ENCODE measurements at places on chromosomes 7 and 10. TPM values are rescaled to one million over a fixed set of nuclear protein-coding genes. Genes with fewer than 3 reads are reported as not detected.

Gene PNLIP
- total RNA-seq: not detected

GRCh38 chr7:46871516-46871915 lies 710.4 kb downstream of the TNS3 start:
- H3K27ac ChIP-seq: no peak overlapping the region
- no peak for DNase-seq
- no peak overlapping the region for H3K4me3 ChIP-seq
- H3K36me3 ChIP-seq: no peaks in the 10 kb centered on the region
- H3K4me1 ChIP-seq: no peaks in the 10 kb centered on the region
- no peaks in the 10 kb centered on the region for H3K27me3 ChIP-seq

Gene PRTFDC1
- 7.6 TPM for total RNA-seq

- H3K36me3 ChIP-seq: no peaks in the 10 kb centered on the region
- DNase-seq: no peak
- H3K4me3 ChIP-seq: no peak overlapping the region
- H3K27ac ChIP-seq: no peak overlapping the region
- peaks cover 28% of the 10 kb centered on the region for H3K4me1 ChIP-seq
- no peaks in the 10 kb centered on the region for H3K27me3 ChIP-seq
These were observed 54.8 kb upstream of the CALD1 start for GRCh38 chr7:134724606-134725005.

Gene ST8SIA6
- total RNA-seq: 1.2 TPM

Gene C10orf88
- total RNA-seq: 5.6 TPM

DNA sequence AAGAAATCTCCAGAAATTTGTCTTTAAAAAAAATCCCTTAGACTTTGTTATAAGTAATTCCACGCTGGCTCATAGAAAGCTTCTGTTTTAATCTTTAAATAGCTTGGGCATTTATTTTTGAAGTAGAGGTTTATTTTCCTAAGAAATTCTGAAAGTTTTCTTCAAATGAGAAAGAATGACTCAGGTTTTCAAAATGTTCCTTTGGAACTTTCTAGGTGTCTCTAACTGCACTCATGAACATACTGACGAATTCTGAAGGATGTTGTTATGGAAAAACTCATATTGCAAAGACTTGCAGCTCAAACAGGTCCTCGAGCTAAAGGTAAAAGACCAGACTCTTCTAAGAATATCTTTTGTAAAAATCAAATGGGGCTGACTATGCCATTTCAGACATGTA lies 10.7 kb downstream of the DGKI start:
- H3K27ac ChIP-seq: no peak overlapping the region
- no peak for DNase-seq
- no peaks in the 10 kb centered on the region for H3K27me3 ChIP-seq
- H3K36me3 ChIP-seq: no peaks in the 10 kb centered on the region
- H3K4me3 ChIP-seq: no peak overlapping the region

DNA sequence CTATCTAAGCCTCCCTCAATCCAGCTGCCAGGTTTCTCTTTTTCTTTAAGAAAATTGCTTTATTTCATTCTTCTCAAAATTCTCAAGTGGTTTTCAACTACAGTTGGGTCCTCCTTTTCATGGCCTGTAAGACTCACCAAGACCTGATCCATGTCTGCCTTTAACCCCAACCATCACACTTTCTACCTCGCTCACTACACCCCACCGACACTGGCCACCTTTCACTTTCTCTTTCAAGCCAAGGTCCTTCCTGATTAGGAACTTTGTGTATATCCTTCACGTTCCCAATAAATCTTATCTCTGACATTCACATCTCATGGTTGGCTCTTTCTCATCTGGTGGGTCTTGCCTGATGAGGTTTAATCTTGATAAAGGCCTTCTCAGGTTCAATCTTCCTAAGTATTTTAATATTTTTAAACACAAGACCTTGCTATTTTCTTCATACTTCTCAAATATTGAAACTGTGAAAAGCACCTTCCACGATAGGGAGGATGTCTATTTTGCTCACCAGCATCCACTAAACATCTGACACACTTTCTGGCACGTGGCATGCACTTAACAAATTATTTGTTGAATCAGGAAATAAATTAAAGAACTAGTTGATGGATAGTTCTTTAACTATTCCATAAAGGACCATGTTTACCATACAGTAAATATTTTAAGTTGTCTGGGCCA lies 624.8 kb downstream of the GRID1 start:
- no peak for DNase-seq
- H3K27ac ChIP-seq: no peak overlapping the region
- no peak overlapping the region for H3K4me3 ChIP-seq
- H3K27me3 ChIP-seq: no peaks in the 10 kb centered on the region

DNA sequence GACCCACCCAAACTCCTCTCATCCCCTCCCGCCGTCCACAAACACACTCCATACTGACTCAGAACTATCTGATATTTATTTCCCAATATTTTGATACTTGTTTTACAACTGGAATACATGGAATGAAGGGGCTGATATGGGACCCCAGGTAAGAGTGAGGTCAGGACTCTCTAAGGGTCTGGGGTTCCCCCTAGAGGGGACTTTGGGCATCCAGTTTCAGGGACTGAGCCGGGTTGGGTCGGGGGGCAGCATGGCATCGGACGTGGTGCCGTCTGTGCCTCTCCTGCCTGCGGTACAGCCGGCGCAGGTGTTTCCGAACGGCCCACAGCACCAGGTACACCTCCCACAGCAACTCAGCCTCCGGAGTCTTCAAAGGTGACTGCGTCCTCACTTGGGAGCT lies 7.5 kb downstream of the SPACDR start:
- H3K36me3 ChIP-seq: no peaks in the 10 kb centered on the region
- H3K27me3 ChIP-seq: no peaks in the 10 kb centered on the region
- H3K4me3 ChIP-seq: no peak overlapping the region
- no peak for DNase-seq
- H3K4me1 ChIP-seq: no peaks in the 10 kb centered on the region

- no peaks in the 10 kb centered on the region for H3K36me3 ChIP-seq
- peaks cover 10% of the 10 kb centered on the region for H3K4me1 ChIP-seq
- no peak overlapping the region for H3K27ac ChIP-seq
- H3K4me3 ChIP-seq: no peak overlapping the region
- DNase-seq: no peak
These were observed 44.1 kb downstream of the VTI1A start for GRCh38 chr10:112491144-112491543.

Gene AKR1D1
- total RNA-seq: not detected

DNA sequence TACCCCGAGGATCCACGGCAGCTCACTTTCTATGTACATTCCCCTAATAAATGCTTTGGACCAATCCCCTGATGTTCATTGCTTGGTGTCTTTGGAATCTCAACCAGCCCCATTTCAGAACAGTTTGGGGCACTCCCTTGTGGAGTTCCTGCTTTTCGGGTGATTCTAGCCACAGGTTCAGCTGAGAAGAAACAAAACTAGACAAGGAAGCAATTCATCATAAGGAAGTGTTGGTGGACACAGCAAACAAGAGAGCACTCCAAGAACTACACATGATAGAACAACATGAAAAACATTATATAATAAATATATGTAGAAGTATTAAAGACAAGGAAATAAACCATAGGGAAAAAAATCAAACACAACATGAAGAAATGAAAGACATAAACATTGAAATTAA lies 6.0 kb upstream of the CCDC136 start:
- no peak for DNase-seq
- peaks cover 13% of the 10 kb centered on the region for H3K4me1 ChIP-seq
- H3K27ac ChIP-seq: no peak overlapping the region

DNA sequence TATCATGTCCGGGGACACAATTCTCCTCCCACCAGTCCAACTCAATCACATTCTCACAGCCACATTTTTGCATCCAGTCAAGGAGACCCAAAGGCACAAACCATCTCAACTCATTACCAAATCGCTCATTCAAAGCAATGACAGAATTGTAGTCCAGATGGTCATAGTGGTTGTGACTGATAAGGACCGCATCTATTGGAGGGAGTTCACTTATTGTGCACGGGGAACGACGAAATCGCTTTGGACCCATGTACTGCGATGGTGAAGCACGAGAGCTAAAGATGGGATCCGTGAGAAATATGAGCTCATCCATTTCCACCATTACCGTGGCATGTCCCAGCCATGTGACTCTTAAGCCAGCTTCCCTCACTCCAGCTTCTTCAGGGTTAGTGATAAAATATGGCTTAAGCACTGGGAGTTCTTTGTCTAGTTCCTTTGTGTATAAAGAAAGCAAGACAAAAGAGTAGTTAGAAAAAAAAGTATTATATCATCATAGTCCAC lies 29.1 kb downstream of the NAPEPLD start:
- H3K4me1 ChIP-seq: no peaks in the 10 kb centered on the region
- no peak overlapping the region for H3K27ac ChIP-seq
- H3K36me3 ChIP-seq: no peaks in the 10 kb centered on the region
- H3K4me3 ChIP-seq: no peak overlapping the region
- no peaks in the 10 kb centered on the region for H3K27me3 ChIP-seq

DNA sequence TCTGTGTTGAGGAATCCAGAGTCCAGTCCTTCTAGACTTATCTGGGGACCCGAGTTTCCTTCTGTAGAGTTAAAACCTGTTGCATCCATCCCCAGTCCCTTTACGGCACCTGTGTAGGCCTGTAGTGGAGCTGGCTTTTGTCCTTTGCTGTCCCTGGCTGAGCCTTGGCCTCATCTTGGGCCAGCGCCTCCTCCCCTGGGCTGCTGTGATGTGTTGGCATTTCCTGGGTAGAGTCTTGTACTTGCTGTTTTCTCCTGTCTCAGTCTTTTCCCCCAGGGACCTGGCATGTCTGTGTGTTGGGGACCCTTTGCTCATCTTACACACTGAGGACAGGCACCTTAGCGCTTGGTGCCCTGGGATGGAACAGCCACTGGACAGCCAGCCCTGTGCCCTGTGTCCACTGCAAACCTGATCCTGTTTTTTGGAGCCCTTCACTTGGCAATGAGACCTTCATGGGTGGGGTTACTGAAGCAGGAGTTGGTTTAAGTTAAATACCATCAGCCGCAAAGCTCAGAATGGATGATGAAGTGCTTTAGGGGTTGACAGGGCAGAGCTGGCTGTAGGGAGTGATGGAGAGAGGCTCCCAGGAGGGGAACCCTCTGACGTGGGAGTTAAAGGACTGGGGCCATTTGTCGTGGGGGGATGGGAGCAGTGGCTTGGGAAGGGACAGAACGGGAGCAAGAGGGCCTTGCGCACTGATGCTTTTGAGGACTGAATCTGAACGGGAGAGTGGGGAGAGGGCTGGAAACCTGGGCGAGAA lies 50.9 kb downstream of the CUX1 start:
- H3K4me3 ChIP-seq: no peak overlapping the region
- DNase-seq: no peak
- H3K27me3 ChIP-seq: no peaks in the 10 kb centered on the region
- H3K27ac ChIP-seq: no peak overlapping the region

Gene UPP1
- total RNA-seq: 79.8 TPM

Gene LIPN
- not detected for total RNA-seq

Gene TLX1
- total RNA-seq: not detected

DNA sequence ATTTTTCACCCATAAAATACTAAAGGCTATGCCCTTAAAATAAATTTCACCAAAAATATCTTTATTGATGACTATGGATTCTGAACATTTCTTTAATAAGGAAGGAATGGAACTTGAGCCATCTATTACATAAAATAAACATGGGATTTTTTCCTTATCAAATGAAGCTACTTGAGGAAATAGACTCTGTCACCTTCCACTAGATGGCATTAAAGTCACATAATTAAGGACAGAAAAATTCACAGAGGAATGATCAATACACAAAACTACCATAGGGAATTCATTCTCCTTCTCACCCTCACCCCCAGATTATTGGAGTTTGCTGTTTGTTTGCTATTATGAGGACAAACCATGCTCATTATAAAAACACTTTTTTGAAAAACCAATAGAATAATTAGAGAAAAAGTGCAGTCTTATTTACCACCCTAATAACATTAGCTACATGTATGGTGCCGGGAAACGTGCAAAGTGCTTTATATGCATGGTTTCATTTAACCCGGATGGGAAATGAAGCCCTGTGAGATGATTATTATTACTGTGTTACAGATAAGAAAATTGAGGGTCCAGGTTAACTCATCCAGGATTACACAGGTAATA lies 21.1 kb upstream of the FOXI2 start:
- no peaks in the 10 kb centered on the region for H3K27me3 ChIP-seq
- H3K36me3 ChIP-seq: no peaks in the 10 kb centered on the region
- no peaks in the 10 kb centered on the region for H3K4me1 ChIP-seq
- H3K4me3 ChIP-seq: no peak overlapping the region

DNA sequence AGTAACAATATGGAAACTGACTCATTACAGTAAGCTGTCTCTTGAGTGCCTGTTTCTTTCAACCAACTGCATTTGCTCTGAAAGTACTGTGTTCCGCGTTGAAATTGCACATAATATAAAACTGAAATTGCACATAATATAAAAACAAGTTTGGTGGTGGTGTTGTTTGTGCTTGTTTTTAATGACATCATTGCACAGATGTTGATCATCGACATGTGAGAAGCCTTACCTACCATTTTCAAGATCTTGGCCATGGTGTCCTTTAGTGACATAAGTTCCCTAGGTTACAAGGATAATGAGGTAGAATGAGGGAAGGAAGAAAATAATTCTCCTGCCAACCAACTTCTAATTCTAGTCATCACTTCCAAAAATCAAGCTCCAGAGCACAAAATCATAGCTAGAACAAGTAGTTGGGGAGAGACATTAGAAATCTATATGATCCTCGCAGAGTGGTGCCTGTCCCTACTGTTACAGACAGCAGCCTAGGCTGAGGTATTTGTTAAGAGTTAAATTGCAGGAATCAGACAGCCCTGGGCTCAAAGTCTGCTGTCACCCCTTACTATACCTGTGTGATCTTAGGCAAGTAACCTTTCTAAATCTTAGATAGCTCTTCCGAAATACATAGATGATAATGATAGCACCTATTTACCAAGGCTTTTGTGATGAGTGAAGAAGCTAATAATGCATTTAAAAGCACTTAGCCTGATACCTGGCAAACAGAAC lies 29.3 kb downstream of the DOCK4 start:
- H3K4me1 ChIP-seq: peaks cover 10% of the 10 kb centered on the region
- H3K36me3 ChIP-seq: no peaks in the 10 kb centered on the region
- no peak overlapping the region for H3K4me3 ChIP-seq
- no peak overlapping the region for H3K27ac ChIP-seq
- no peaks in the 10 kb centered on the region for H3K27me3 ChIP-seq

- no peak overlapping the region for H3K4me3 ChIP-seq
- H3K4me1 ChIP-seq: peaks cover 12% of the 10 kb centered on the region
- H3K27me3 ChIP-seq: no peaks in the 10 kb centered on the region
These were observed 11.6 kb upstream of the ADCK2 start for GRCh38 chr7:140661124-140661523.

GRCh38 chr10:72695496-72695895 lies 3.6 kb downstream of the MCU start:
- no peaks in the 10 kb centered on the region for H3K27me3 ChIP-seq
- H3K27ac ChIP-seq: no peak overlapping the region
- no peak for DNase-seq
- H3K36me3 ChIP-seq: no peaks in the 10 kb centered on the region

- no peak overlapping the region for H3K4me3 ChIP-seq
- H3K27me3 ChIP-seq: no peaks in the 10 kb centered on the region
- H3K4me1 ChIP-seq: no peaks in the 10 kb centered on the region
- DNase-seq: no peak
- no peaks in the 10 kb centered on the region for H3K36me3 ChIP-seq
These were observed 129.0 kb upstream of the ODAD2 start for GRCh38 chr10:28127881-28128280.

Gene CFAP43
- 0.25 TPM for total RNA-seq

Gene CYP17A1
- 43.2 TPM for total RNA-seq
